ENCODE measurements at places on chromosomes 2 and 18.

DNA sequence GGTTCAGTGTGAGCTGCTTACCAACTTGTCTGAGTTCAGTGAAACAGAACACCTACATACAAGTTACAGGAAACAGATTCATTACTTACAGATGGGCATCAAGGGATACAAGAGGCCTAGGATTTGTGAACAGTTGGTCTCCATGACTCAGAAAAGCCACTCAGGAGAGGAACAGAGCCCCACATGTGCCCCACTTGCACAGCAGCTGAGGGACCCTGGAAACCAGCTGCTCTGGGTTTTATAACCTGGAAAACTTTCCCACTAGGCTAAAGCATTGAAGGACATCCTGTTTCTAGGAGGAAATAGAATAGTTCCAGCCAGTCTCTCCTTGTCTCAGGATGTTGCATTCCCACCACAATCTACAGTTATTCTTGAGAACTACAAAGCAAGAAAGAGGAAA is 530.0 kb downstream of the ZNF804A start:
- DNase-seq = no peak

DNA sequence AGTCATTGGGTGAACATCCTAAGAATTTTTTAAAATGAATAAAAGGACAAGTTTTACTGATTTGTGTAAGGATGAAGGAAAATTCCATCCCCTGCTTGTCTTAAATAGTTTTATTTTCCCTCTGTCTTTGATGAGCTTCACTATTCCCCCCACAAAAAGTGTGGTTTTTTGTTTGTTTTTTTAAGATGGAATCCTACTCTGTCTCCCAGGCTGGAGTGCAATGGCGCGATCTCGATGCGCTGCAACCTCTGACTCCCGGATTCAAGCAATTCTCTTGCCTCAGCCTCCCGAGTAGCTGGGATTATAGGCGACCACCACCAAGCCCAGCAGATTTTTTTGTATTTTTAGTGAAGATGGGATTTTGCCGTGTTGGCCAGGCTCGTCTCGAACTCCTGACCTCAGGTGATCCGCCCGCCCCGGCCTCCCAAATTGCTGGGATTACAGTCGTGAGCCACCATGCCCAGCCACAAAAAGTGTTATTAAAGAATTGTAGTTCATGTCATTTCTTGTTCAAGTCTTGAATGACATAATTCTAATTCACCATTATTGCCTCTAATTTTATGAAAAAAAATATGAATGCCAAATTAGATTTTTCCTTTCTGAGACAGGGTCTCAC is 91.7 kb downstream of the AGPS start:
- no peak for DNase-seq

- no peak for DNase-seq
Observed at GRCh38 chr18:60646725-60647124, 274.1 kb upstream of the MC4R start.

DNA sequence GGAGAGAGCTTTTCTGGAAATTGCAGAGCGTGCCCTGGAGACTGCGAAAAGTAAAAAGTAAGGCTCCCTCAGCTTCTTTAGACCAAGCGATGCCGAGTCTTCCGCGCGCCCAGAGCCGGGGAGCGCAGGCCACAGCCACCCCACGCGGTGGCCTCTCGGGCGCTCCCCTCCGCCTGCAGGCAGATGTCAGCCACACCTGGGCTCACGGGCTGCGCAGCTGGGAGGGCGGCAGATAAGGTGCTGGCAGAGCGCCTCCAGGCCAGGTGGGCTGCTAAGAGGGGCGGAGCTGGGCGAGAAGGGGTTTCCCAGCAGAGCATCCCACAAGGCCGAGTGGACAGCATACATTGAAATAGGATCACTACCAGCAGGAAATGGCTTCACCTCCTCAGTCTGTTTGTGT is 81.7 kb downstream of the ARHGEF4 start:
- no peak for DNase-seq

- no peak for DNase-seq
Observed at GRCh38 chr2:133838642-133839365, 270.5 kb upstream of the NCKAP5 start.

- DNase-seq = no peak
Observed at GRCh38 chr2:133654949-133655348, 86.7 kb upstream of the NCKAP5 start.

GRCh38 chr2:121055088-121055487 is 229.9 kb downstream of the TFCP2L1 start:
- DNase-seq = no peak

DNA sequence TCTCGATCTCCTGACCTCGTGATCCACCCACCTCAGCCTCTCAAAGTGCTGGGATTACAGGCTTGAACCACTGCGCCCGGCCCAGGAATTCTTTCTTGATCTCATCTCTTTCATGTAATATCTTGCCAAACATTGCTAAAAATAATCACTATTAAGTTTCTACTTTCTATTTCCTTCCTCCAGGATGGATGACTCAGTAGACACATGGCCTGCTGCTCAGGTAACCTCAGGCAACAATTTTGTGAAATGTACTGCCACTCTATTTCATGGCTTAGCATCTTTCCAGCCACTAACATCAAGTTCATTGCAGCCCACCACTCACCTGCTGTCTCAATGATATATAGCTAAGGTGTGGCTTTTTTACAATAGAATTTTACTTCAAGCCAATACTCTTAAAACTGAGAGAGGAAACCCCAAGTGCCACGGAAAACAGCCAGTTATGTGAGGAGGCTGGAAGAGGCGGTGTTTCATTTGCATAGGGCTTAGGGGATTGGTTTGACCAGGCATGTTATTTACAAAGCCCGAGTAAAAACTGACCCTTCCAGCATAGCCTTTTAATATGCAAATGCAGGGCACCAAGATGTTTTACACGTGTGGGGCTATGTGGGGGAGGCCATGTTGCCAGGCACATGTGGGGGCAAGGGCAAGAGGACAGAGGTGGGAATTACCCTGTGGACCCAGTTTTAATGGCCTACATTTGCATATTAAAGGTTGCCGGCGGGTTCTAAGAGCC is 11.3 kb upstream of the SUMO1 start:
- DNase-seq = no peak

GRCh38 chr2:202109737-202110184 is 36.7 kb downstream of the KIAA2012 start:
- no peak for DNase-seq

GRCh38 chr18:13570216-13570615 is 156.1 kb downstream of the FAM210A start:
- DNase-seq = no peak

DNA sequence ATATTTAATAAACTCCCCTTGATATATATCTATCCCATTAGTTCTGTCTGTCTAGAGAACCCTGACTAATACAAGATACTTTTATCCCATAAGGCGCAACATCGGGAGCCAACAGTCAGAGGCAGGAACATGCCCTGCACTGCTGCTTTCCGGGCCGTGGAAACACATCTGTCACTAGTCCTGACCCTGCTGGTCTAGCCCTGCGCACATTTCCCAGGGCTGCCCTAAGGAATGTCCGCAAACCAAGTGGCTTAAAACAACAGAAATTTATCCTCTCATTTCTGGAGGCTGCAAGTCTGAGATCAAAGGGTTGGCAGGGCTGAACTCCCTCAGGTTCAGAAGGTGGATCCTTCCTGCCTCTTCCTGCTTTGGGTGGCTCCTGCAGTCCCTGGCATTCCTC is 114.2 kb upstream of the TPO start:
- DNase-seq = no peak

- DNase-seq = no peak
Observed at GRCh38 chr2:225254363-225254762, 145.1 kb upstream of the NYAP2 start.

DNA sequence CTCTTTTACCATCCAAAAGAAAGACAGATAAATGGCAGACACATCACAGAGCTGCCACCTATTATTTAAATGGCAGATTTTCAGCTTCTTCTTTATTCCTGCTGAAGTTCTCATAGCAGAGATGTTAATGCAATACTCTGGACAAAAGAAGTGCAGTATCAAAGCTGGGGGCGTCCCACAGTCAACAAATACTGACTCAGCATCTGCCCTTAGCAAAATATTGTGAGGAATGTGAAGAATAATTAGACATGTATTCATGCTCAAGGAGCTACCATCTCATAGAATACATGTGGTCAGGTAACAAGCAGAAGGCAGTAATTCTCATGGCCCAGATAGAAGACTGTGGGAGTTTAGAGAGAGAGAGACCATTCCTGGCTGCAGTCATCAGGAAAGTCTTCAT is 108.0 kb upstream of the TANK start:
- no peak for DNase-seq

DNA sequence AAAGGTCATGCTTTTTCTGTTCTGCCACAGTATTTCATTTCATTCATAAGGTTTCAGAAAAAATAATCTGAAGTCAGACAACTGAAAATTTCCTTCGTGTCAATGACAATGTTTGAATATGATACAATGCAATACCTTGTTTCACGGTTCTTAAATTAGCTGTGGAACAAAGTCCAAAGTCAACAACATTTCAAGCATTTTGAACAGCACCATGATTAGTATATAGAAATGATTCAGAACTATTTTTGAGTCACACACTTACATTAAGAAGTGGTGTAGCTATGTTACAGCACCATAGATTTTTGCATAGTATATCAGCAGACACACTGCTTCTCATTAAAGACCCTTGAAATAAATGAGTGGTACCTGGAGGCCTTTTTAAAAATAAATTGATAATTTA is 178.3 kb upstream of the DSEL start:
- DNase-seq = no peak

- no peak for DNase-seq
Observed at GRCh38 chr18:51621864-51622160, 424.3 kb upstream of the MEX3C start.

GRCh38 chr18:49510393-49511115 is 23.5 kb upstream of the C18orf32 start:
- DNase-seq = no peak

DNA sequence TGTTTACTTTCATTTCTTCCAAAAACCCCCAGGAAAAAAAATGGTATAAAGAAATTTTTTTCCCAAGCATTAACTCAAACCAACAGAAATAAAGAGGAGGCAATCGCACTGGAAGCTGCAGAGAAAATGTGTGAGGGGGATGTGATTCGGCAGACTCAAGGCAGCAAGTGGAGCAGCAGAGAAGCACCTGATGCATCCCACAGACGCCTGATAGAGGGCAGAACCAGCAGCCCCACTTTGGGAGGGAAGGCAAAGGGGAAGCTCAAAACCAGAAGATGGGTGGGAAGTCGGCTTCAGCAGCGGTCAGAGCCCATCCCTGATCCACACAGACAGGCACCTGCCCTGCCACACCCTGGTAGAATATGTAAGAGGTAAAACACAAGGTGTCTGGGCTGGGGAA is 12.6 kb downstream of the FTCDNL1 start:
- no peak for DNase-seq

GRCh38 chr2:19631871-19632270 is 269.9 kb downstream of the TTC32 start:
- no peak for DNase-seq

GRCh38 chr2:33131749-33132148 is 185.0 kb downstream of the LTBP1 start:
- no peak for DNase-seq

- DNase-seq = no peak
Observed at GRCh38 chr2:109382226-109382895, 231.4 kb downstream of the SEPTIN10 start.

DNA sequence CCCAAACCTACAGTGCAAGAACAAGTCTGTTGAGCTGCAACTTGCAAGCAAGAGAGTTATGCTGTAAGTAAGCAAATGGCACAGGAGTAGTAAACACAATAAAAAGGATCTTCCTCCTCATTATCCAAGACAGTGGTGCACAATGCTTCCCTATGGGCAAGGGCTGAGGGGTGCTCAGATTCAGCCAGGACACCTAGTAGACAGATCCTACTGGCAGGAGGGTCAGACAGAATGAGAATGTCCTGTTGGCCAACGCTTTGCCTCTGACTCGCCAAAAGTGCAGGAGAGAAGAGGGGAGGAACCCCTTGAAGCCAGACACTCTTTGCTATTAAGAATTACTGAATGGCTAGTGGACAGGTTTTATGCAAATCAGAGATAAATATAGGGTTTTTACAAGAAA is 280.4 kb upstream of the SESTD1 start:
- no peak for DNase-seq

- DNase-seq = no peak
Observed at GRCh38 chr18:34122724-34123334, 101.9 kb downstream of the NOL4 start.

GRCh38 chr18:74597662-74598349 is at the start of gene ZNF407:
Gene ZNF407 (plus strand): TSS chr18:74597870. CDS start chr18:74631020, 33,150 bp downstream.
- DNase-seq = peak; percentile 60

GRCh38 chr2:57899898-57900297 is 146.7 kb upstream of the VRK2 start:
- no peak for DNase-seq

DNA sequence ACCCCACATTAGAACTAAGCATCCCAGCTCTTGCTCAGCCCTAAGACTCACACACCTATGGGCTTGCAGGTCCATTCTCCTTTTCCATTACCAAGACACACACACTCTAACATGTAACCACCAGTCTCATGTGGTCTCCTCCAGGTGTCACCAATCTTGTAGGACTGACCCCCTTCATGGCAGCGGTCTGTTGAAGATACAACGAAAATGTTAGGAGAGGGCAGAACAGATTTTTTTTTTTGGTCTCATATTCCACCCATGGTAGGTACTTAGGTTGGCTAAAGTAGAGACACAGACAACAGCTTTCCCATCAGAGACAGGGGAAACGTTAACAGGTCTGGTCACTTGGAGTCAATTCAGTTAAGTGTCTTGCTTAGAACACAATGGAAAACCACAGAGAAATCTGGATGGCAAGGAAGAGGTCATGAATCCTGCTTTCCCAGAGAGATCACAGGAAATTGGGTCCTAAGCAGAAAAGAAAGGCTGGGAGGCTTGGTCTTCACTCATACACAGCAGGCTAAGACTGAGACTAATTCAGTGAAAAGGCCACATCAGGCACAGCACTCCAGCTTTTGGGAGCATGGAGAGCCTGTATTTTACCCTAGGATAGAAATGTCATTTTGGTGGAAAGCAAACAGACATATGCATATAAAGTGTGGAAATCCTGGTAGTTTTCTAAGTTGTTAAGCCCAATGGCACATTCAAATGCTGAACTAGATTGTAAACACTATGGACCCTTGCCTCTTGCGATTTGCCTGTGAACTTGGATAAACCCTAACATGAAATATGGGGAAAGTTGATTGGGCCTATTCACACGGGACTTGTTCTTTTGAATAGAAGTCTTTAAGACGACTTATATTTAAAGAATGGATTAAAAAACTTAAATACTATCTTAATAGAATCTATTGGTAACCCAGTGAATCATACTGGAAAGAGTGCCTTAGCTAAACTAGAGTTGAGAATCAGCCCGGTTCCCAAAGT is 3.8 kb downstream of the FN1 start:
- DNase-seq = no peak

GRCh38 chr2:102442967-102443828 is 20.2 kb downstream of the IL18RAP start:
- no peak for DNase-seq
